ENCODE measurements at places on chromosomes 2 and 18.

- no peak for DNase-seq
These were observed 837 bp downstream of the NHEJ1 start for GRCh38 chr2:219159771-219160185.

DNA sequence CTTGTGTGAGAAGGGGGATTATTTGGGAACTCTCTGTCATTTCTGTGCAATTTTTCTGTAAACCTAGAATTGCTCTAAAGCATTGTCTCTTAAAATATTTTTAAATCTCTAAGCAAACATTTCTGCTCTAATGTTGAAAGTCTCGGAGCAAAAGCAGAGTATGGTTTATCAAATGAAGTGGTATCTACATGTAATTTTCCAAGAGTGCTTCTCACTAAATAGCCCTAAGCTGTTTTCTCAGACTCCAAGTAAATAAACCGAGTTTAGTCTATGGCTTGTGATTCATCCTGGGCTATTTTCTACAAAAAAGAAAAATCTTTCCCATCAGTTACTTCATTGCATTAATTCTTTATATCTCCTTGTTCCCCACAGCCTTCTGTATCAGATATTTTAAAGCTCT, 90.8 kb downstream of the METTL4 start:
- no peak for DNase-seq

DNA sequence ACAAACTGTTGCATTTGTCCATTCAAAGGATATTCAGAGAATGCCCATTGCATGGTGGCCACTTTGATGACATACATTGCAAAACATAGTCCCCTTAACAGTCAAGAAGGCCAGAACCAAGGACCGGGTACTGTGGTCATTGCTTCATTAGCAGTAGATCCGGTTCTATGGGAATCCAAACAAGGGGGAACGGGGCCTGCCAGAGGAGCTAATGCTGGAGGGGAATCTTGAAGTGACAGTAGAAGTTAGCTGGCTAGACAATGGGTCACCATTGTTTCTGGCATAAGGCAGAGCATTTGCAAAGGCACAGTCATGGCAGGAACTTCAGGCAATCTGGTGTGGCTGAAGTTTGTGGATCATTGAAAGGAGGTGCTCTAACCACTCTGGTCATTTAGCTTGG, 279.7 kb downstream of the SS18 start:
- DNase-seq, result no peak

DNA sequence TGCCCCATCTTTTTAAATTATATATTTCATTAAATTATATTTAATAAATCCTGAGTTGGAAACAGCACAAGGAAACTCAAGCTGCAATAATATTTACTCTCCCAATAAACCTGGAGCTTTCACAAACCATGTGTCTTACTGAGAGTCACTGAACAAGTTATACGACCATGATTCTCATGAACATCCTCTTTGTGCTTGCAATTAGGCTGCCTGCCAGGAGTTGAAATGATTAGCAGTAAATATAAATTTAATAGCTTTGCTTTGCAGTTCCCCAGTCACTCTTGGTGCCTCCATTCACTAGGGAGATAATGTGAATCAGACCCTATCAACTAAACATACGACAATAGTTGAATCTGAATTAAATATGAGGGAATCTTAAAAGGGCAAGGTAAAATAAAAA, 905.1 kb downstream of the NRXN1 start:
- DNase-seq, result no peak

DNA sequence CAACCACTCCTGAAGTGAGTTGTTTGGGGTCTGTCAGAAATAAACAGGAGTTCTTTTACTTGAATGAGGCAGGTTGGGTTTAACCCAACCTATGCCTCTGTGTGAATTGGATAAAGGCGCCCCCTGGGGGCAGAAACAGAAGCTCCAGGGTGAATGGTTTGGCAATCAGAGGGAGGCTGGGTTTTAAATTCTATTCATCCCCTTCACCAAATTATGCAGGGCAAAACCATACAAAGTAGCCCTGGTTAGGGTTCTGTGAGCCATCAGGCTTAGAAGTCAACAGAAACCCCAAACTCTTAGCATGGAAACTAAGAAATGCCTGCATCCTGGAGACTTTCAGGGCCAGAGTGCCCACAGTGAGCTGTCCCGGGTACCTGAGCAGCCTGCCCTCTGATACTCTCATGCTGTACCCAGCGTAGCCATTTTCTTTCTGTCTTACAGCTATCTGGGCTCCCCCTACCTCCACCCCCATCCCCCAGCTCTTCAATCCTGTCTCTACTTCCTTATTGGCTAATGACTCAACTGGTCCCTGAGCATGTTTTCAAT, 241.5 kb downstream of the ICOS start:
- peak; percentile 57 for DNase-seq

- no peak for DNase-seq
These were observed 18.1 kb downstream of the ABCB11 start for GRCh38 chr2:169012812-169013627.

DNA sequence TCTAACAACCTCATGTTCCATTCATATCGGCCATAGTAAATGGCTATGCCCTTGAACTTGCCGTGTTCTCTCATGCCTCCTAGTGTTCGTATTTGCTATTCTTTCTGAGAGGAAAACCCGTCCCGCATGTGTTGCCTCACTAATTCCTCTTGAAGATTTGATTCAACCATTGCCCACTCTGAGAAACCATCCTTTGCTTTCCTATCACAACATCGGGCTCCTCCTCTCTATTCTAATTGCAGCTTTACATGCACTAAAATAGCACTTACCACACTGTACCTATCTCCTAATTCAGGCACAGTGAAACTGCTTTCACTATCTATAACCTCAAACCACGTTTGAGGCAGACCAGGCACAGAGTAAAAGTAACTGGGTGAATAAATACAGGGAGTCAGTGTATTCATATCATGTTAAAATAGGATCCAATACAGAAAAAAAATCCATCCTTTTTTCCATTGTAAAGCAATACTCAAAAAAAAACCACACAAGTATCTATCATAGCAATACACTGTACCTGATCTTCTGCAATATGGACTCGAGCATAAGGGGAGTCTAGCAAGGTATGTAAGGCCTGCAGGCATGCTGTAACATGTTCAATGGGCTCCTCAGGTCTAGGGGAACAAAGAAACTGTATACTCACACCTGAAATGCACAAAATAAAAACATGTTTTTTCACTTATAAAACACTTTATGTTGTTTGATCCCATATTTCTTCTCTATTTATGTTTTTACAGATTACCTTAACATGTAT, 39.0 kb upstream of the STRN start:
- DNase-seq, result peak; percentile 21

DNA sequence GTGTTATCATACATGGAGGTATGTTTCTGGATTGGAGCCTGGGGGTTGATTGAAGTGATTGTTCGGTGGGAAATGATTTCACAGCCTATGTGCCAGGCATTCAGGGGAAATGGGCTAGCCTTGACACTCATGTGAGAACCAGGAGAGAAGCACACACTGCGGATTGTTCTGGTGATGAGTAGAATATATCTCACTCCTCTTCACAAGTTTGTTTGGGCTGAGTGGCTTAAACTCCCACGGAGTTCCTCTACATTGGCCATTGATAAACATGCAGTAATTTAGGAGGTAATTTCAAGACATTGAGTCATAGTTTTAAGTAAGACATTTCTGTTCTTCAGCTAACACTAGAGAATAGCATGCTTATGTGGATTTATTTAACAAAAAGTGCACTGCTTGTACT, 498.9 kb upstream of the NETO1 start:
- no peak for DNase-seq

- DNase-seq, result no peak
These were observed 98.7 kb downstream of the ANKRD44 start for GRCh38 chr2:197211881-197212342.

- no peak for DNase-seq
These were observed 68.7 kb downstream of the RHOB start for GRCh38 chr2:20515290-20516220.

GRCh38 chr2:96254571-96254970, 11.2 kb downstream of the TMEM127 start:
- DNase-seq, result no peak

DNA sequence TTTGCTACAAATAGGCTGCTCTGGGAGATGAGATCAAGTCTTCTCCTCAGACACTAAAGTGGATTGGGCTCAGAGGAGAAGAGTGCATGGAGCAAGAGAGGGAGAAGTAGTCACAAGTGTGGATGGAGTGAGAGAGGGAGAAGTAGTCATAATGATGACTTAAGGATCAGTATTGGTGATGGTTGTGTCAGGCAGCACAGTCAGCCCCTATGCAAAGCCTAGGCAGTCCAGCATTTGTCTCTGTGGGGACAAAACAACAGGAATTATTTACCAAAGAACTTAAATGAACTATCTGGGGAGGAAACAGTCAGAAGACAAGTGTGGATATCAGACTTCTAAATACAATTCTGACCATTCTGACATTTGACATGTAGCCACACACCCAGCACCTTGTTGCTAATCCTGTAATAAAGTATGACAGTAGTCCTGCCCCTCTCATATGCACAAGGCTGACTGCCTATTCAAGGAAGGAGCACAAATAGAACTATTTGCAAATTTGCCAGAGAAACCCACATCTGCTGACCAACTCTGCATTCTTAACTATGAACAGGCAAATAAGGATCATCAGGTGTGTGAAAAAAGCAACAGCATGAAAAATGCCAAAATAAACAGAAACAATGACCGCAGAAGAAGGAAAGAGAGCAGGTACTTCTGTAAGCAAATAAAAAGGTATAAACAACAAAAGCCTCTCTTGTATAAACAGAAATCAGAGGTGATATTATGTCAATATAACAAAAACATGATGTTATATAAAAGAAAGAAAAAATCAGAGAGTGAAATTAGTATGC, 1597.9 kb upstream of the ACVR2A start:
- DNase-seq, result no peak

- DNase-seq, result no peak
These were observed 460.5 kb downstream of the DSC3 start for GRCh38 chr18:30582078-30582477.

- no peak for DNase-seq
These were observed 69.7 kb downstream of the TGOLN2 start for GRCh38 chr2:85257970-85258605.

DNA sequence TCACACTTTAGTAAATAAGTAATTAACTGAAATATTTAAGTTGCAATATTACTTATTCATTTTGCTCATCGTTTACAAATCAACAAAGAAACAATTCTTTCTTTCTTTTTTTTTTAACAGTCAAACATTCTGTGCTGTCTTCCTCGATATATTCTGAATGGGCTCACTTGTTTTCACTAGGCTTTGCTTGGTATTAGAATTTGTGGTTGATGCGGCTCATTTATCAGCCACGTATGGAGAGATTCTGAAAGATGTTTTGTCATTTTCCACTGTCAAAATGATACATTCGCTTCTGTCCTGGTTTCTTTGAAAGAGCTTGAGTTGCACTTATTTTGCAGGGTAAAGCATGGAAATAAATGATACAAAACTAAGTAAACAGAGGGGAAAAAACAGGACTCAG, 323.7 kb downstream of the LRRTM1 start:
- no peak for DNase-seq

- no peak for DNase-seq
These were observed 14.0 kb downstream of the KIF1A start for GRCh38 chr2:240806006-240806405.

- no peak for DNase-seq
These were observed 10.7 kb upstream of the ADD2 start for GRCh38 chr2:70778676-70779075.

DNA sequence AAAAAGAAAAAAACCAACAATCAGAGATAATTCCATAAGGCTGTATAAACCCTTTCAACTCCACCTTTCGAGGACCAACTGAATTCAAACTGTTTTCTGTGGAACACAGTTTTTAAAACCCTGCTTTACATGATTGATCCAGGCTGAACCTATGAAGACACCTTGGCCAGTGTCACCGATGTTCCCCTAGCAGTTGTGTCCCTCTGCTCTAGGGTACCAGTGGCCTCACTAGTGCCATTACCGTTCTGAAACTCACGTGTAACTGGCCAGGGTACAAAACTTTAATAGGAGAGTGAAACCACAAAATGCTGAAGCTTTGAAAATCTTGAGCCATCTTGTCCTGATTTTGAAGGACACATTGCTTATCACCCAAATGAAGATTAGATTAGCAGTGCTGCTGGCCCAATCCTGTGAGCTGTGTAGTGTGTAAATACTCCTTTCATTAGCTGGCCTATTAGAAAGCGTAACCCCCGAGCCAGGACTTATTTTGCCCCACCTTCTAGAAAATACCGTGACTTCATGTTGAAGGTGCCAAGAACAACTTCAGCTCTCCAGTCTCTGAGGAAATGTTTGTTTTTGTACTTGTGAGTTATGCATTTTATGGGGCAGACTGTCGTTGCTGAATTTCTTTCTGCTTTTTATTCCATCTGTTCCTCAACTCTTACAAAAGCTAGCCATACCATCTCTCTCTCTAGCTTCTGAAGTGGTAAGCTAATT, 147.8 kb upstream of the MAP3K20 start:
- no peak for DNase-seq

DNA sequence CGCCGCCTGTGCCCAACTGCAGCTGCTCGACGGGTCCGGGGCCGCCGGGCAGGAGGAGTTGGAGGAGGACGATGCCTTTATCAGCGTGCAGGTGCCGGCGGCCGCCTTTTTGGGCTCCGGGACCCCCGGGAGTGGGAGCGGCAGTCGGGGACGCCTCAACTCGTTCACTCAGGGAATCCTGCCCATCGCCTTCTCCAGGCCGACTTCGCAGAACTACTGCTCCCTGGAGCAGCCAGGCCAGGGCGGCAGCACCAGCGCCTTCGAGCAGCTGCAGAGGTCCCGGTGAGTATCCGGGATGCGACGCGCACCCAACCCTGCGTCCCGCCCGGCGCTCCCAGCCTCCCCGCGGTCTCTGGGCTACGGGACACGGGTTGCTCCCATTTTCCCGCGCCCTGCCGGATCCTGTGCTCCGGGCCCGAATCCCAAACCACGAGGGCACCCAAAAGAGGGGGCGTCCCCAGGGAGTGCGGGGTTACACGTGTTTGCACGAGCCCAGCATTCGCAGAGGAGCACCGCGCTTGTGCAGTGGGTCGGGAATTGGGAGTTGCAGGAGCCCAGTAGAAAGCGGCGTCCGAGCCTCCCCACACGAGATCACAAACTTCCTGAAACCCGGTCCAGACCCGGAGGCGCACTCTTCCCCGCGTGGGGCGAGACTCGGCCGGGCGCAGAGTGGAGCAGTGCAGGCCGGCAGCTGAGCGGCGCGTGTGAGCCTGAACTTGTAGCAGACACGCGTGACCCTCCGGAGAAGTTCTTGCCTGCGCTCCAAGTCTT, 1.2 kb downstream of the CABLES1 start:
- DNase-seq, result no peak

- DNase-seq, result peak; percentile 25
These were observed 29.8 kb upstream of the LCLAT1 start for GRCh38 chr2:30417253-30417652.

All from transverse colon (tissue), 4 donors.